Heart left ventricle (tissue), 16 donors: ENCODE measurements at places on chromosomes 3 and 15.

GRCh38 chr3:69020424-69020823 is 6.9 kb upstream of the EOGT start:
- DNase-seq: no peak

DNA sequence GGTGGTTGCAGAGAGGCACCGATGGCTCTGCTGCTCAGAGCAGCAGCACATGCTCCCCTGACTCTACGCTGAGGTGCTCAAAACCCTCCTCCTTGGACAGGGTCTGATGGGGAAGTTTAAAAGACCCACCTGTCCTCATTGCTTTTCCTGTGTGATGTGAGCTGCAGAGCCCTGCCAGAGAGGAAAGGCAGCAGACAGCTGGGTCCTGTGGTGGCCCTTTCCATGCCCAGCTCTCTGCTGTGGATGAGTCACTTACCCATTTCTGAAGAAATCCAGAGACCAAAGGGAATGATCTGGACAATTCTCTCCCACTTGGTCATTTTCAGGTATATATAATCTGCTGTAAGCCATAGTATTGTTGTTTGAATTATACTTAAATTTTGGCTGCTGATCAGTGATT is 121.7 kb downstream of the CHDH start:
- DNase-seq: no peak

DNA sequence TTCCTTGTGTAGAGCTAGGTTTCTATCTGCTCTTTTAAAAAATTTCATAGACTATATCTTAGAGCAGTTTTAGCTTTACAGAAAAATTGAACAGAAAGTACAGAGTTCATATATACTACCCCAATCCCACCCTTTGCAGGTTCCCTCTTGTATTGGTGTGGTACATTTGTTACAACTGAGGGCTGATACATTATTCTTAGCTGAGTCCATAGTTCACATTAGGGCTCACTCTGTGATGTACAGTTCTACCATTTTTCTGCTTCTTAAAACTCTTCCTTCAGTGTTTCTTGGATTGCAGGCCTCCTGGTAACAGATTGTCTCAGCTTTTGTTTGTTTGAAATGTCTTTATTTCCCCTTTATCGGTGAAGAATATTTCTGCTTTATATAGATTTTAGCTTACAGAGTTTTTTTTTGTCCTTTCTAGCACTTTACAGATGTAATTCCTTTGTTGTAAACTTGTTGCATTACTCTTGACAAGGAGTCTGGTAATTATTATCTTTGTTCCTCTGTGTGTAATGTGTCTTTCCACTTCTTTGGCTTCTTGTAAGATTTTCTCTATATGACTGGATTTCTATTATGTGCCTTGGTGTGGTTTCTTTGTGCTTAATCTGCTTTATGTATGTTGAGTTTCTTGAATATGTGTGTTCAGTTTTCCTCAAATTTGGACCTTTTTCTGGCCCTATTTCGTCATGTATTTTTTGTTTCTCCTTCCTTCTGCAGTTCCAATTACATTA is 25.3 kb downstream of the MEF2A start:
- DNase-seq: no peak

- no peak for DNase-seq
Observed at GRCh38 chr3:65531499-65531898, 507.2 kb downstream of the MAGI1 start.

GRCh38 chr3:177446165-177446601 is 248.9 kb upstream of the TBL1XR1 start:
- no peak for DNase-seq

DNA sequence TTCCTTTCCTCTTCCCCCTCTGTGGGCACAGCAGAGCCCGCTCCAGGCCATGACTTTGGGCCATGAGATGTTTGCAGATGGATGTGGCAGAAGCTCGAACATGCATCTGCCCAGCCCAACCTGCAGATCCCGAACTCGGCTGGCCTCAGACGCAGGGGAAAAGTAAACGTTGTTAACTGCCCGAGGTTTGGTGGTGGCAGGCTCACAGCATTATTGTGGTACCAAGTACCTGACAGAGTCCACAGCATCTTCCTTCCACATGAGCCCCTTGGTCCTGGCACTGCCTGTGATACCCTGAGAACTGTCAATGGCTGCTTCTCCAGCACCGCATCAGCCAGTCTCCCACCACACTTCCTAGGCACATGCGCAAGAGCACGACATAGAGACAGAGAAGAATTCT is 424.3 kb downstream of the OCA2 start:
- no peak for DNase-seq

GRCh38 chr15:74976159-74976558 is 19.2 kb upstream of the SCAMP5 start:
- DNase-seq: no peak

DNA sequence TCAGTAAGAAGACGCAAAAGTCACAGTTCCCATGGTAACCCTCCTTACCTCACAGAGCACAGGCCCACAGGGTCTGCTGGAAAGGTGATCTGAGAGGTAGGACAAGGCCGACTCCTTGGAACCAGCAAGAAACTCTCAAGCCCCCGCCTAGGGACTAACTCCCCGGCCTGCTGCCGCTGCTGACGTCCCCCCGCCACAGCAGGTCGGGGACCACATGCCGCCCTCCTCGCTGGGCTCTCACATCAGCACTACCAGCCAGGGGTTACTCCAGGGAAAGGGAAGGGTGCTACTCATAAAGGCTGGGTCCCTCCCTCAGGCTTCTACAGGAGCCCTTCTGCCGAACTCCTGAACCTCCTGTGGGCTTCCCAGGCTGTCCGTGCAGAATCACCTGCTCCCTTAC is 94.2 kb downstream of the XXYLT1 start:
- no peak for DNase-seq

- DNase-seq: no peak
Observed at GRCh38 chr15:27767918-27768640, 331.0 kb downstream of the OCA2 start.

GRCh38 chr3:130748467-130748861 is 1.8 kb upstream of the PIK3R4 start:
- DNase-seq: no peak

GRCh38 chr3:138381950-138382715 is 33.8 kb downstream of the MRAS start:
- peak; percentile 85 for DNase-seq

DNA sequence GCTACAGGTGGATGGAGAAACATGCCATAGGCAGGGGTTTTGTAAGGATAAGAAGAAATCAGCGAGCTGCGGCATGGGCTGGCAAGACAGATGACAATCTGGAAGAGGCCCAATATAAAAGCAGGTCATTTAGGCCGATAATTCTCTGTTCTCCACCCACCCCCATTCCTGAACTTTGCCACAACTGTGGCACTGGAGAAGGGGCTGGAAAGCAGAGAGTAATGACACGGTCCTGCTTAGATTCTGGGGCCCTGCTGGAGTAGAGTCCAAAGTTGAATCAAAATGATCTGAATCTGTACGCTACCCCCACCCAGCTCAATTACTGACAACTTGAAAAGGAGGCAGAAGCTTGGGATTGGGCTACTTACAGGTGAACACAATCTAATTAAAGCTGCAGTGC is 18.4 kb upstream of the BUB1B start:
- DNase-seq: no peak

DNA sequence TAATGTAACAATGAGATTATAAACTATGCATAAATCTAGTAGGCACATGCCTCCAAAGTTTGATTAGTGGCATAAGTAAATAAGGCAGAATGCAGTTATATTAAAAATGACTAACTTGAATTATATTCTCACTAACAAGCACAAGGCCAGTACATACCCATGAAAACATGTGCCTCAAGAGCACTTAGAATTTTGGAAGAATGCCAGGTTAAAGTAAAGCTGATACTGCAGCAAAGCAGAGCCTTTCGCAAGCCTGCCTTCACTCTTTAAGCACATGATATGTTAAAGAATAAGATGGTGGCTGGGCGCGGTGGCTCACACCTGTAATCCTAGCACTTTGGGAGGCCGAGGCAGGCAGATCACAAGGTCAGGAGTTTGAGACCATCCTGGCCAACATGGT is 49.0 kb downstream of the KBTBD12 start:
- no peak for DNase-seq
